ENCODE measurements at places on chromosomes 11 and 22.

DNA sequence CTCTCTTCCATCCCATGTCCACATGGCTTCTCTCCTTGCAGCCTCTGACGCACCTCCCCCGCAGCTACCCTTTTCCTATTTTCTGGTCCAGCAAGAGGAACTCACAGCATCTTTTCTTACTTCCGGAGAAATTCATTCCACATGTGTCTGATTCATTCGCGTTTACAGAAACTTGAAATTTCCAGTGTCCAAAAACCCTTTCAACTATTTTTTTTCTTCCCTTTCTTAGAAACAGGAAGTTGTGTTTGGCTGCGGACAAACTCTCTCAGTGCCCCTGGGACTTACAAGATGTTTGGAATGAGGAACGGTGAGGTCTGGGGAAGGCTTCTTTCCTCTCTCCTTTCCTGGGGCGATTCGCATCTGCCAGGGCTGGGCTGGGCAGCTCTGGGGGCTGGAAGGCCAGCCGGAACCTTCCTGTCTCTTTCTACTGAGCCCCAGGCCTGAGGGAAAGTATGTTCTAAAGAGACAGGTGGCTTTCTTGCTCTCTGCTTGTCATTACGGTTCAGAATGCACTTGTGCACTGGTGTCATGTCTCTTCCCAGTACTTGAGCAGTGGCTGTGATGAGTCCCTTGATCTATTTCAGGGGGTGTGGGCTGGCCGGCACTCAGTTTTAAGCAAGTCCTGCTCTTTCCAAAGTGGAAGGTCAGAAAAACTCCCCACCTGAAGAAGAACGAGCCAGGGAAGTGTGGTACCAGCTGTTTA lies 27.5 kb downstream of the ADAMTS8 start:
- peak; percentile 76 for DNase-seq

GRCh38 chr11:22194306-22194705 lies 1.4 kb downstream of the ANO5 start:
- DNase-seq = no peak

DNA sequence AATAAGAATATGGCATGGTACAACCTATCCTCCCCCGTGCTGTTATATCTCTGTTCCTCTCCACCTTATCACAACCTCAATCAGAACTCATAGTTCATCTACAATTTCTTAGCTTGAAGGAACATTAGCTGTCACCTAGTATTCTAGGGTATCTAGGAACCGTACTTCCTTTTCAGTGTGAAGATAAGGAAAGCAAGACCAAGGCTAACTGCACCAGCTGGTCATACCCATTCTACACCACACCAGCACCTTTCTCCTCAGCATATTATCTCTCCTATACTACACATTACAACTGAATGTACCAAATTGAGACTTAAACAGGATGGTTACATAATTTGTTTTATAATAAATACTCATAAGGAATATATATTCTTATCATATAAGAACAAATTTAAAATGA lies 73.1 kb downstream of the ARHGAP32 start:
- no peak for DNase-seq

DNA sequence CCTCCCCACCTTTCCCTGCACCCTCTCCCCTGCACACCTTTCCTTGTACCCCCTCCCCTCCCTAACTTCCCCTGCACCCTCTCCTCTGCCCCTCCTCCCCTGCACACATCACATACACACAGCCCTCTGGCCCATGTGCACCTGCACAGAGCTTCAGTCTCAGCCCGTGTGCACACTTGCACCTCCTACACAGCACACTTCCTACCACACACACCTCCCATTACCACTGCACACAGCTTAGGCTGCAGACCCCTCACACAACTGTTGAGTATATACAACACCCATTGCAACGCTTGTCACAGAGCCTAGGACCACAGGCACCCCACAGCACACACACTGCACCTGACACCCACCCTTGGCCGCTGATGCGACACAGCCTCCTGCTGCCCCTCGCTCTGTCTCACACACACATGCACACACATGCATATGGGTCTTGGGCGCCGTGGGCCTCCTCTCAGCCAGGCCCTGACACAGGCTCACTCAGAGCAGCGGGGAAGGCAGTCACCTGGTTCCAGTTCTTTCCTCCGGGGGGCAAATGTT lies 411 bp downstream of the SIGIRR start:
- no peak for DNase-seq

GRCh38 chr22:25728071-25728470 lies 13.9 kb upstream of the MYO18B start:
- no peak for DNase-seq
